ENCODE measurements at places on chromosomes 13 and 19.
A peak's percentile ranks its signal among the peaks of the same experiment; 100 is the strongest.

GRCh38 chr19:676339-677105 lies at the start of gene FSTL3:
Gene FSTL3 (plus strand): TSS chr19:676392. CDS start chr19:676424, 32 bp downstream.
- DNase-seq: peak; percentile 33

DNA sequence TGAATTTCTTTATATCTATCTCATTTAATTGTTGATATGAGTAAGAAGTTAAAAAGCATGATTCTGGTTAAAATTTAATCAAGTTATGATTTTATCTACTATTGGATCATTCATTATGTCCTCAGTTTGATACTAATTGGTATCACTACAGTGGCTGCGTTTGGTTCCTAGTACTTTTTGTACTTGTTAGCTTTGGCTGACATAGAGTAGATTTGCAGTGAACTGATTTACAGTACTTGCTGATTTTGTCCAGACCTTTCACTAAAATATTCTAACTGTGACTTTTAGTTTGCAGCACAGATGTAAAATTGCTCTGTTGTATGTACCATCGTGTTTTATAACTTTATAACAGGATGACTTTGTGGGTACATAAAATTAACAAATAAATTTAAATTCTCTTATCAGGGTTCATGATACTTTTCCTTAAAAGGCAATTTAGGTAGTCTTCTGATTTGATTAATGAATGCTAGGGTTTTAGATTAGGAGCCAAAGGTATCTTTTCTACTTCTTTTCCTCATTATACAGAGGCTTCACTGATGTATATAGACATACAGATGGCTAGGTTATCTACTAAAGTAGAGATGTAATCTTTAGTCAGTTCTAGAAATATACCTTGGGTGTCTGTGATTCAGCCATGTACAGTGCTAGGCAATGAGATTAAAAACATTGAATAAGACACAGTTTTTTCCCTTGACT lies 8.7 kb downstream of the UCHL3 start:
- DNase-seq: no peak

GRCh38 chr13:108018371-108018870 lies 196.9 kb downstream of the LIG4 start:
- DNase-seq: no peak

DNA sequence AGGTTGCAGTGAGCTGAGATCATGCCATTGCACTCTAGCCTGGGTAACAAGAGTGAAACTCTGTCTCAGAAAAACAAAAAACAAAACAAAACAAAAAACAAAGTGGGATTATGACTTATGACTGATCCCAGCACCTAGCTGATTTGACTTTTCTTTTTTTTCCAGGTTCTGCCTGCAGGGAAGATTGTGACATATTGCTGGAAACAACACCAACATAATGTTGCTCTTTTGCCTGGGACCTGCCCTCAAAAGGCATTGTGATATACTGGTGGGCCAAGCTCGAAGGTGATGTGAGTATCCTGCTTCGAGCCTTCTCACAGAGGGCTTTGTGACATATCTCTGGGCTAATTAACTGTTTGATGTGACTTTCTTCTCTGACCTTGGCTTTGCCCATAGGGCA lies 42.0 kb upstream of the ZNF43 start:
- DNase-seq: no peak

GRCh38 chr19:18183529-18183928 lies 9.5 kb upstream of the MPV17L2 start:
- no peak for DNase-seq

DNA sequence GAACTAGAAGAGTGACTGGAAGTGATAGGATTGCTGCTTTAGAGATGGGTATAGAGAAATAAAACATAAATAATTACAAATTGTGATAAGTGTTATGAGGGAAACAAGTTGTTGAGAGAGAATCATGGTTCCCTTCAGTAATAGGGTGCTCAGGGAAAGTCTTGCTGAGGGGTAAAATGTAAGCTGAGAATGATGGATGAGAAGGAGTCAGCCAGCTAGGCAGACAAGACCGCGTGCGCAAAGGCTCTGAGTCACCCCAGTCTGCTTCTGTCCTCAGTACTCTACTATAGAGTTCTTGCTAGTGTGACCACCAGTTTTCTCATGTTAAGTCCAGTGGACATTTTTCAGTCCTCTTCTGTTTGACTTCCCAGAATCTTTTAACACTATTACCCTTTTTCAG lies 39.5 kb downstream of the PCCA start:
- DNase-seq: no peak

GRCh38 chr19:38004186-38004520 lies 97.1 kb downstream of the SIPA1L3 start:
- peak; percentile 37 for DNase-seq

GRCh38 chr19:39582891-39583625 lies 19.3 kb upstream of the LGALS13 start:
- no peak for DNase-seq

DNA sequence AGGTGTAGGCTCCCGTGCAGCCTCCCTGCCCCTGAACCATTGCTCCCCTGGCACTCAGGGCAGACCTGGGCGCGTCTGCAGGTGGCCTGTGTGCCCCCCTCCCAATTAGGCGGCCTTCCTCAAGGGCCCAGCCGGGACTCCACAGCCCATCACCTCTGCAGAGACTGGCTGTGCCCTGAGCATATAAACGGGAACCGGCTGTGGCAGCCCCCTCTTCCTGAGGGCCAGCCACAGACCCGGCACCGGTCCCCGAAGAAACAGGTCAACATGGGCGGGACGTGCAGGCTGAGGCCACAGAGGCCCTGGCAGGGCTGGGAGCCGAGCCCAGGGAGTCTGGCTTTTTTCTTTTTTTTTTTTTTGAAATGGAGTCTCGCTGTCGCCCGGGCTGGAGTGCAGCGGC lies 12.0 kb downstream of the PIAS4 start:
- no peak for DNase-seq

- DNase-seq: no peak
These were observed 41.1 kb upstream of the MATK start for GRCh38 chr19:3827306-3827705.

DNA sequence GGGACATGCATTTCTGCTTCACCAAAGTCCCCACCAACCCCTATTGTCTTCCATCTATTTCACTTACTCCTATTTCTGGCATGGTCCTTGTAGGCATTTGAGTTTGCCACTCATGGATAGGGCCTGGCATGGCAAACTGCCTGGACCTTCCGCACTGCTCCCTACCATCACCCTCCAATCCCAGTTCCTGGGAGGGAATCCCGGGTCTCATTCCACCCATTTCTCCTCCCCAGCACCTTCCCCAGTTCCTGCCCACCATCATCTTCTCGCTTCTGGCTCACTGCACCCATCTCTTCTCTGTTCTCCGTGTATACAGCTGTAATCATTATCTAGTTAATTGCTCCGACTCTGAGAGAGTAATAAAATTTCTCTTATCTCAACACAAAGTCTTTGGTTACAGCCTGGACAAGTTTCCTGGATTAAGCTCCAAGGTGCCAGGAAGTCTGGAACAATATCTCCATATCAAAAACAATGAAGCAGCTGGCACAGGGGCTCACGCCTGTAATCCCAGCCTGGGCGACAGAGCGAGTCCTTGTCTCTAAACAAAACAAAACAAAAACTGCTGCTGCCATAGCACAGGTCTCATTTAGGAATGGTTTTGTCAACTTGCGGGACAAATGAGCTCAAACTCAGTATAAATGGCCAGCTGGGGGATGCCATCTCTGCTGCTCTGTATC lies 17.0 kb upstream of the COX7A1 start:
- peak; percentile 13 for DNase-seq

GRCh38 chr13:100828226-100828625 lies 153.6 kb upstream of the TMTC4 start:
- peak; percentile 3 for DNase-seq

DNA sequence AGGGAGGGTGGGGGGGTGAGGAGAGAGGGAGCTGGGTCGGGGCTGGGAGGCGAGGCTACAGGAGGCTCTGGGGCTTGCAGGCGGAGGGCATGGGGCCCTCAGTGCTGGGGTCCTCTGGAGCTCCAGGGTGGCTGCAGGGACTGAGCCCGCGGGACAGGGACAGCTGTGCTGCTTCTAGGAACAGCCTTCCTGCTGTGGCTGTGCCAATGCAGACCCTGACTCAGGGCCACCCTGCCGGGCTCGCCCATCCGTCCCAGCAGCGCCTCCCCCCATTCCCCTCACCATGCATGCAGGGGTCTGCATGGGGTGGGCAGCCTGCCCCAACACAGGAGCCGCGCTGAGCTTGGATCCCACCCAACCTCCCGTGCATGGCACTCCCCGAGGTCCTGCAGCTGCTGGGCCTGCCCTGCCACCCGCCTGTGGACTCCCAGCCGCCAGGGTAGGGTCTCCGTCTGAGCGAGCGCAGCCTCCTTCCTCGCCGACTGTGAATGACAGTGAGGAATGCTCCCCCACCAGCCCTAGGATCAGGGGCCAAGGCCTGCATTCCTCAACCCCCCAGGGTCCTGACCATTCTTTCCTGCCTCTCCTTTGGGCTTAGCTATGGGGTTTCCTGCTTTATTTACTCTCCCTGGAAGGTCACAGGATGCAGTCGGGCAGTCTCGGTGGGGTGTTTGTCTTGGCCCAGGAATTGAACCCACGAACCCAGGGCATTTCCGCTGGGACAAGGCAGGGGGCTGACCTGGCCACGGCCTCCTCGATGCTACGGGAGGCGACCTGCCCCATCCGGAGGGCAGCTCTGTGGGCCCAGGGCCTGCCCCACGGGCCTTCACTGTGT lies 23.4 kb downstream of the CEBPG start:
- DNase-seq: no peak

- no peak for DNase-seq
These were observed 318.8 kb downstream of the SPRY2 start for GRCh38 chr13:80022146-80022545.

DNA sequence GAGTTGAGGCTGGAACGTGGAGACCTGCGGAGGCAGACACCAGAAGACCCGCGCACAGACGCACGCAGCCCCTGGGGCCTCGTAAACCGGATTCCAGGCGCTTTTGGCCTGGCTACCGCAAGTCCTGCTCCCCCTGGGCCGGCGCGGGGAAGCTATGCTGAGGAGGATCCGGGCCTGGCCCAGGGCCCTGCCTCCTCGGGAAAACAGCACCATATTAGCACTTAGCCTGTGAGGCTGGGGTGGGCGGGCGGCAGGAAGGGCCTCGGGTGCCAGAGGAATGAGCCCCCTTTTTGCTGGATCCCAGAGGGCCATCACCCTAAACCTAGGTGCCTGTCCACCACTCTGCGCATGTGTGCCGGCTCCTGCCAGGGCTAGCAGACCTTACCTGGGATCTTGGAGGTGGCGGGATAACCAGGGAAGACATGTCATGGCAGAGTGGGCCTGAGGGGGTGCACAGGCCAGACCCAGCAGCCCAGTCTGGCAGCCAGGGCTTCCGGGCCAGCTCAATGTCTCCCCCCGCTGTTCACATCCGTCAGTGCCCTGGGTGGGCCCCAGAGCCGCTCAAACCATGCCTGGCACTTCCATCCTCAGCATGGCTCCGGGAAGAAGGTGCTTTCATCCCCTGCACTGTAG lies 7.3 kb downstream of the ELOF1 start:
- peak; percentile 49 for DNase-seq

- no peak for DNase-seq
These were observed 452.0 kb downstream of the SLITRK6 start for GRCh38 chr13:85347251-85347650.

- no peak for DNase-seq
These were observed 11.8 kb downstream of the USPL1 start for GRCh38 chr13:30629527-30629926.

DNA sequence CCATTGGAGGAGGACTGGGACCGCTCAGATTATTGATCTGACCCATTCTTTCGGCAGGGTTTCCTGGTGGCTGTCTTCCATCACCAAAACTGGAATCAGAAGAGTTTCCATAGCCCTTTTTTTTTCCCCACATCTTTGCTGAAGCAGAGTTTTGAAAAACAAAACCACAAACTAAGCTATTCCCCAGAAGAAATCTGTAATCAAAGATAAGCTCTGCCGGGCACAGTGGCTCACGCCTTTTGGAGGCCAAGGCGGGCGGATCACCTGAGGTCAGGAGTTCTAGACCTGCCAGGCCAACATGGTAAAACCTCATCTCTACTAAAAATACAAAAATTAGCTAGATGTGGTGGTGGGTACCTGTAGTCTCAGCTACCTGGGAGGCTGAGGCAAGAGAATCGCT lies 4.2 kb upstream of the ICAM1 start:
- DNase-seq: no peak

DNA sequence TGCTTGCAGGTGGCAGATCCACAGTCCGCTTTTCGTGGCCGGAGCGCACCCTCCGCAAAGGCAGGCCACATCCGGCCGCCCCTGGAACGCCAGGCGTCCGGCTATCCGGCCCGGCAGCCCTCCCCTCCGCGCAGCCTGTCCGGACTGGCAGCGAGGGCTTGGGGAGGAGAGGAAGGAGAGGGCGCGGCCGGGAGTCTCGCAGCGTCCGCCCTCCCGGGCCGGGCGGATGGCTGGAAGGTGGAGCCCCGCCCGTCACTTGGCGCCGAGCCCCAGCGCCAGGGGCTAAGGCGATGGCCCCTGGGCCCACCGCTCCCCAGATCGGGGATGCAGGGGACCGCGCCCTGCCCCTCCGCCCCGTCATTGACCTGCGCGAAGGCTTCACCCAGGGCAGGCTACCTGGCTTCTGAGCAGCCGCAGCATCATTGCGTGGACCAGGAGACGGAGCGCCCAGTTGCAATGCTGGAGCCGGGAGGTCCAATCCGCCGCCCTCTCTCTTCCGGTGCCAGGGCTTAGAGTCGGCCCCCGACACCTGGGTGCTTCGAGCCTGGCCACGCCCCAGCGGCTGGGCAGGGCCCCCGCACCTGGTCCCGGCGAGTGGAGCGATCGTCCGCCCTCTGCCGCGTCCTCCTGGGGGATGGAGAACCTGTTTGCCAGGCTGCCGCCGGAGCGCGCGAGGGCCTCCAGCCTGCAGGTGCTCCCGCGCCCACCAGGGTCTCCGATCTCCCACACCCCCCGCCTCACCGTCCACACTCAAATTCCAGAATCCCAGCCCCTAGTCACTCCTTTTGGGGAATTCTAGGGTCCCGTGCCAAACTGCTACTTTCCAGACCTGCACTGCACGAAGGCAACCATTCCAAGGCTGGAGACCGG lies at the start of gene FUT1:
FUT1 (minus strand) TSS at position 146 of the 870 bp plus-strand sequence. CDS start 1,360 bp downstream, outside the sequence.
- peak; percentile 60 for DNase-seq

GRCh38 chr19:17611462-17612244 lies 56.2 kb downstream of the COLGALT1 start:
- no peak for DNase-seq

GRCh38 chr19:18543814-18544475 lies 572 bp upstream of the FKBP8 start:
- DNase-seq: peak; percentile 72

GRCh38 chr19:13831537-13832467 lies 36.6 kb downstream of the ZSWIM4 start:
- no peak for DNase-seq

GRCh38 chr19:58417071-58417470 lies 8.6 kb downstream of the ZNF584 start:
- no peak for DNase-seq

Data from cardiac muscle cell (in vitro differentiated cells and primary cell).